NCI-H1092 treated with DMSO at 0.1 percent for 48 hours (cell line): ENCODE measurements at places on chromosomes 12 and 14.

- no peak for DNase-seq
Observed at GRCh38 chr14:90281261-90281660, 24.9 kb downstream of the PSMC1 start.

GRCh38 chr14:70808416-70809224 lies 693 bp downstream of the MAP3K9 start:
- peak; percentile 50 for DNase-seq

DNA sequence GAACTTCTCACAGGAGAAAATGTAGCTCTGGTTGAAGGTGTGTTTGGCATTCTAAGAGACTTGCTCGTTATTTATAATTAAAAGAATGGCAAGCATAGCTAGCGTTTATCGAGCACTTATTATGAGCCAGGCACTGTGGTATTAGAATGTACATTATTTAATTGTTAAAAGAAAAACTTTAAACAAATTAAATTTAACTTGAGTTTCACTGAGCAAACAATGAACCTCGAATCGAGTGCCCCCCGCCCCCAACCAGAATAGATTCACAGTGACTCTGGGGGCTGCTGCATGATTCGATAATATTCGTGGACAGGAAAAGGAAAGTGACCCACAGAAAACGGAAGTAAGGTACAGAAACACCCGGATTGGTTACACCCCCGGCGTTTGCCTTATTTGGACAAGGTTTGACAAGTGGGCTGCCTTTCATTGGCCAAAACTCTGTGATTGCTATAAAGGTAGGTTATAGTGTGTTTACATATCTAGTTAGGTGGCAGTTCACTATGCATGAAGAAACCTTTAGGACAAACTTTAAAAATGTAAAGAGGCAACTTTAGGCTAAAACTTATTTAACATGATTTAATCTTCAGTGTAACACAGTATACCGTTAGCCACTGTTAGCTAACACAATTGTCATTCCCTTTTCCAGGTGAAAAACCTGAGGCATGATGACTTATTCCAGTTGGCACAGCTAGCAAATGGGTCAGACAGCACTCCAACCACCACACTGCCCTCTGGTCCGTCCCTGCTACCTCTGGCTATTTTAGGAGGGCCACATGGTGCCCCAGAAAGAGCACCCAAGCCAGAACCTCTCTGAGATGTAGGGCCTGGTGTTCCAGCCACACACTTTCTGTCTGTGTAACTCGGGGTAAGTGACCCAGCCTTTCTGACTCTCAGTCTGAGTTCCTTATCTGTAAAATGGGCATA lies 7.1 kb downstream of the SCNN1A start:
- no peak for DNase-seq

DNA sequence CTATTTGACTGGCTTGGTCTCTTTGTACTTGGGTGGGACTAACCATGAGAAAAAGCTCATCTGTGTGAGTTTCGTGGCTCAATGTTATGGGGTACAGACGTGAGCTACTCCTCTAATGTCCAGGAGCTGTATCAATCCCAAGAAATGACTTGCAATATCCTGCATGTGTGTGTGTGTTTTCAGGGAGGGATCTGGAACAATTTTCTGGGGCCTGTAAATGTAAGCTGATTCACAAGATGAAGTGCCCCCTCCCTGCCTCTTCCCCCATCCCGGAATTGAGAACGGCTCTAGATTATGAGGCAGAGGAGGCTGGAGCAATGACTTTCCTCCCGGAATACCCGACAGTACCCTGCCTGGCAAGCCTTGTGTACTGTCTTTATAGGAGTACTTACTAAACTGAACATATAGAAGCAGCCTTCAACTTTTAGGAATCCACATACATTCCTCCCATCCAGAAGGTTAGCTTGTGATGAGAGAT lies 53.9 kb downstream of the TMX1 start:
- no peak for DNase-seq

DNA sequence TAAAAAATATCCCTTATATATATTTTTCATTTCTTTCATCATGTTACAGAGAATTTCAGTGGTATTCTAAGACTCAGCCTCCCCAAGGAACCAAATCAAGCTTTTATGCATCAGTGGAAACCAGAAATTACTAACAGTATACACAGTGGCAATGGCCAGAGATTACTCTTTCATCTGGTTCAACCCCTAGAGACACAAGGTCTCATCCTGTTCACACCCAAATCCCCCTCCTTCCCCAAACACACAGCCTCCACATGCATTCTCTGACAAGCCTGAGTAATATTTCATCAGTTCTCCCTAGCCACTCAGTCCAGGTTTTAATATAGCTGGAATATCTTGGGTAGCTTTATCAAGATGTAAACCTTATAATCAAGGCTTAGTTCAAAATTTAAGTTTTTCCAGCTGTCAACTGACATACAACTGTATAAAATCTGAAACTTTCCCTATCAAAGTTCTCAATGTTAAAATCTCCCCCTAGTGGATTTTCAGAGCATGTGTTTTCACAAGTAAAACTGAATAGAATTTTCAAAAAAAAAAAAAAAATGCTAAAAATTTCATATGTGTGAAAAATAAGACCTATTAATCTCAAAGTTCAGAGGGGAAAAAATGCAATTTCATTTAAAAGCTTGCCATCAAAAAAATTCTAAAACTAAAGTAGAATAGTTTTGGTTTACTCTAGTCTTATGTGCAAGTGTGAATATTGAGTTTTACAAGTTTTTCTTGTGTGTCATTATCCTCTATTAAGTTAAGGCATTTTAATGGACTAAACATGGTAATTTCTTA lies 10.5 kb upstream of the SSTR1 start:
- DNase-seq, result no peak

- DNase-seq, result no peak
Observed at GRCh38 chr14:81042438-81042837, 87.0 kb downstream of the TSHR start.

DNA sequence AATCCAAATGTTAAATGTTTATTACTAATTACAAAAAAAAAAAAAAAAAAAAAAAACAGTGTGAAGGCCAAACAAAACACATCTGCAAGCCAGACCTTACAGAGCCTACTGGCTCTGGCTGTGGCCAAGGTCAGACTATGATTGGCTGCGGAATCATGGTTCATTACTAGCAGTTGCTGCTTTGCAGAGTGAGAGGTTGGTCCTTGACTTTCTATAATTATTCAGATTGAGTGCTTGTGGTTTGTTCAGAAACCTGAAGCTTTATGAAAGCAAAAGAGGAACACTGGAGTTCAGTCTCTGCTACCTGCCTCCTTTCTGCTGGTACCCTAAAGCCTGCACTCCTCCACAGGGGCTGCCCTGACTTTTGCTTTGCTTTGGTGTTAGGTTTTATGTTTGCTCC lies 550.9 kb downstream of the BCL11B start:
- no peak for DNase-seq

GRCh38 chr14:31038521-31039166 lies 12.5 kb upstream of the STRN3 start:
- no peak for DNase-seq

GRCh38 chr14:65281991-65282895 lies 130.3 kb upstream of the FUT8 start:
- DNase-seq, result no peak

- no peak for DNase-seq
Observed at GRCh38 chr14:67557118-67557517, 24.0 kb downstream of the PLEKHH1 start.

DNA sequence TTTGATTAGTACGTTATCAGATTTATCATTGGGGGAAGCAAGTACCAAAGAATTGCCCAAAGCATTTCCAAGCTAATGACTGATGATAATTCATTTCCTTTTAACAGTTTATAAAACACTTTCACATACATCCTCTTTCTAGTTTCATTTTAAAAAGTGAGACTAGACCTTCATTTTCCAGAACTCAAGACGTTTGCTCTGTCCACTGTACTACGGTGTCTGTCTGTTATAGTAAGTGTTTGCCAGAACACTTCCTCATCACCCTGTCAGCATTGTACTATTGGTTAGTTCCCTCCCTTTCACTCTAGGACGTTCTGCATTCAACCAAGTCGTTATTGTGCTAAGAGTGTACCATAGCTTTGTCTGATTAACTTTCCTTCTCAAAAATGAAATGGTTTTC lies 81.7 kb upstream of the TMEM263 start:
- DNase-seq, result no peak

GRCh38 chr14:58584383-58584782 lies 53.4 kb upstream of the DACT1 start:
- no peak for DNase-seq

DNA sequence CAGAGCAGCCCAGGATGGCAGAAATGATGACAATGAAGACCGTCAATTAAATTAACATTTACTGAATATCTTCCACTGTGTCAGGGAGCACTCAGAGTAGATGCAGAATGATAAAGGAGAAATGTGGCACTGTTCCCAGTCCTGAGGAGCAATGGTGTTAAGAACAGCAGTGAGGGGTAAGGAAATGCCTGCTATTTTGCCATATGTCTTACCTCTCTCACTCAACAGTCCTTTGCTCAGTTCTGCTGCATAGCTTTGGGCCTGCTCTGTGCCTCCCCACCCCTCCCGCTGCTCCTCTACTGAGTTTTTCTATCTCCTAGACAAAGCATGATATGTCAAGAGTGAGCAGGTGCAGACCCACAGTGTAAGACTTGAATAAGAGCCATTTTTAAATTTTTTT lies 318.8 kb downstream of the NAV3 start:
- DNase-seq, result peak; percentile 78

GRCh38 chr12:26717757-26718156 lies 115.2 kb downstream of the ITPR2 start:
- no peak for DNase-seq

DNA sequence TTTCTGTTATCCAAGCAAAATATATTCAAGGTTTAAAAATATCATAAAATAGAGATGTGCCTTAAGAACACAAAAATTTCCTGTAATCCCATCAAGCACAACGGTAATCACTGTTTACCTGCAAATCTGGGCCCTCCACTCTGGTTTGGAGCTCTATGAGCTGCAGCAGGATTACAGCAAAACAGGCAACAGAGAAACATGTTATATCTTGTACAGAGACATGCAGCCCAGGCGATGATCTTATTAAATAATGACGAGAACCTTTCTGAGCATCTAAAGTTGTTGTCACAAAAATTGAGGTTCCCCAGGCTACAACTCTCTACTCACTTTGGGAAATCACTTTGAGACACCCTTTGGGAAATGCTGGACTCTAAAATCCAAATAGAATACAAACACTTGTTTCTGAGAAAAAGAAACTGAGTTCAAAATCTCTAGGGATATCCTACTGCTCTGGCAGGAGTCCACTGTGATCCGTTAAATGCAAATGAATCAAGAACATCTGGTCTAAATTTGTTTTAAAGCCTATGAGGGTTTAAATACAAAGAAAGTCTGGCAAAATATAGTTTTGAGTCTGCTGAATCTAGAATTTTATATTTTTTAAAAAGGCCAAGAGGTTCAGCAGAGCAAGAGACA lies 36.3 kb downstream of the STON2 start:
- peak; percentile 11 for DNase-seq

- DNase-seq, result no peak
Observed at GRCh38 chr14:63501429-63501828, 41.7 kb downstream of the PPP2R5E start.

- no peak for DNase-seq
Observed at GRCh38 chr12:64633940-64634337, 23.6 kb downstream of the RASSF3 start.

DNA sequence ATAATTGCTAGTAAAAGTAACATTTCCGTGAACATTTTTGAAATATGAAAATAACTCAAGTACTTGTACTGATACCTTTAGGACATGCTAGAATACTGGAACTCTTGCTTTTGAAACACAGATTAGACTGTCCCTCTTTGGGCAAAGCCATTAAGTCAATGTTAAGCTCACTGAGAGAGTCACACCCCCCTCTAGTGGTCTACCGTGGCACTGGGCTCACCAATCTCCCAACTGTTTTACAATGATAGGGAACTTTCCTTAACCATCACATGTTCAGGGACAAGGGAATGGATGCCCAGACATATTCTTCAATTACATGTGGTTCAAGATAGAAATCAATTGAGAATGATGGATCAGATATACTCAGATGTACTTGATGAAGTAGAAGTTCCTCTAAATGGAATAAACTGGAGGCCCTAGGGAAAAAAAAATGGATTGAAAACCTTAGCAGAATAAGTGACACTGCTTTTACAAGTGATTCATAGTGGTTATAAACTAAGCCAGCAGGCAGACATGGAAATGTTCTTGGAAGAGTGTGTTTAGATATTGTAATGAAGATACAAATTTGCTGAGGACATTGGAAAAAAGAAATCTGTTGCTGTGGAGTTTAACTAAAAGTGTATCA lies 17.8 kb downstream of the NANOG start:
- peak; percentile 41 for DNase-seq

- DNase-seq, result peak; percentile 35
Observed at GRCh38 chr12:1927751-1928351, 9.4 kb upstream of the CACNA2D4 start.

- no peak for DNase-seq
Observed at GRCh38 chr14:53570411-53571387, 385.9 kb downstream of the BMP4 start.

GRCh38 chr12:80659512-80660063 lies 47.8 kb upstream of the MYF6 start:
- DNase-seq, result no peak
